Lung (tissue), 17 donors: ENCODE measurements at places on chromosomes 2 and 18. TPM values are rescaled to one million over a fixed set of nuclear protein-coding genes. Genes with fewer than 3 reads are reported as not detected.

DNA sequence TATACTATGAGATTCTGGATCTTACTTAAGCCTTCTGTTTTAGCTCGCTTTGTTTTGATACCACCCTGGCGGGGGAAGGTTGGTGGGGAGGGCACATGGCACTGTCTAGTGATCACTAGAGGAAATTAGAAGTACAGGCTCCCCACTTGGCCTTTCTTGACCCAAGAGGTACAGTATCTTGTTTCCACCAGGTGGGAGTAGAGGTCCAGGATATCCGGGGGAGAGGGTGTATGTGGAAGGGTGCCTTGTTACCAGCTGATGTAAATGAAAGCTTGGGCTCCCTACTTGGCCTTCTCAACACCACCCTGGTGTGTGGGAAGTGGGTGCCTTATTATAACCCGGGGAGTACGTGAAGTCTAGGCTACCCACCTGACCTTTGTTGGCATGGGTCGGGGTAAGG is 7.5 kb downstream of the GALNT1 start:
- DNase-seq, result no peak

DNA sequence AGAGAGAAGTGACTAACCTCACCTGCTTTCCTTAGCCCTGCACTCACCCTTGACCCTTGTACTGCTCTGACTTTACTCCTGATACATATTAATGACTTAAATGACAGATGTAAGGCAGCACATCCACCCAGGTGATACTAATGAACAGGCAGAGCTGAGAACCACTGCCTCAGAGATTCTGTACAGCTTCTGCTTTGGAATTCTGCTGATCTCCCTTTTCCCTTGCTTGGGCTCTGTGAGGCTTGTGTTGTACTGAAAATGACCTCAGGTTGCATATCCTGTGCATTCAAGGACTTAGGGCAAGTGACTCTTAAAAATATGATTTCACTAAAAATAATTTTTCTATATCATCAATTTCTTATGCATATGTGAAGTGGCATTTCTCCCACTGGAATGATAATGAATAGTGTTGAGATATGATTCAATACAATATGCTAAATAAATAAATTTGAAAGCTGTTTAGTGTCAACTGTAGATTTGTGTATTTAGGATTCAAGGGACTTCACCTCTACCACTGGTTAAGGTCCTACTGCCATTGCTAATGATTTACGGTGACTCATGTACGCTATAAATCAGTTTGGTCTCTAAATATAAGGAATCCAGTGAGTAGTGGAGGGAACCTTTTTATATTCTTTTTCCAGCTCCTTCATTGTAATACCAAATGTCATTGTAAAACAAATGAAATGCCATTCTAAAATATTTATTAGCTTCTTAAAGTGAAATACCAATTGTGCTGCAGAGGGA is 328.3 kb downstream of the SOCS6 start:
- DNase-seq, result no peak

GRCh38 chr2:46724107-46724506 is 191.5 kb downstream of the MCFD2 start:
- no peak for DNase-seq

MARCHF4 gene
- 0.34 TPM for total RNA-seq

GRCh38 chr18:78731398-78732032 is 248.1 kb upstream of the SALL3 start:
- DNase-seq, result no peak

GRCh38 chr18:71849407-71849806 is 694.7 kb downstream of the CBLN2 start:
- no peak for DNase-seq

GRCh38 chr2:50328680-50329079 is 703.3 kb downstream of the NRXN1 start:
- DNase-seq, result no peak

- DNase-seq, result no peak
Observed at GRCh38 chr2:193348055-193348454, 1153.3 kb upstream of the TMEFF2 start.

DNA sequence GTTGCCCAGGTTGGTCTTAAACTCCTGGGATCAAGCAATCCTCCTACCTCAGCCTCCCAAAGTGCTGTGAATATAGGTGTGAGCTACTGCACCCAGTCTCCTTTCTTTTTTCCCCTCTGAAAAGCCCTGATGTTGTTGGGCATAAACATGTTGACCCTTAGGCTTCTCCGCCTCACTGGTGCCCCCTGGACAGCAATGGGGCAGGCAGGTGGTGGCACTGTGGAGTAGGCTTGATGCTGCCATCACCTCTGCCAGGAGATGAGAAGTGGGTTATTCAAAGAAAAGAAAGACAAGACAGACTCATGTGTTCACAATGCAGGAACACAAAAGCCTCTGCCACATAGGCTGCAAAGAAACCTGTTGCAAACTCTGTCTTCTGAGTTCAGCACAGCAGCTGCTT is 169.9 kb downstream of the EN1 start:
- no peak for DNase-seq

- no peak for DNase-seq
Observed at GRCh38 chr18:644395-645004, 13.0 kb upstream of the TYMS start.

UGT1A10 gene
- total RNA-seq, result not detected

GRCh38 chr2:8976442-8977259 is 26.8 kb downstream of the MBOAT2 start:
- no peak for DNase-seq

STARD7 gene
- 141 TPM for total RNA-seq

CNRIP1 gene
- 13.6 TPM for total RNA-seq

DNA sequence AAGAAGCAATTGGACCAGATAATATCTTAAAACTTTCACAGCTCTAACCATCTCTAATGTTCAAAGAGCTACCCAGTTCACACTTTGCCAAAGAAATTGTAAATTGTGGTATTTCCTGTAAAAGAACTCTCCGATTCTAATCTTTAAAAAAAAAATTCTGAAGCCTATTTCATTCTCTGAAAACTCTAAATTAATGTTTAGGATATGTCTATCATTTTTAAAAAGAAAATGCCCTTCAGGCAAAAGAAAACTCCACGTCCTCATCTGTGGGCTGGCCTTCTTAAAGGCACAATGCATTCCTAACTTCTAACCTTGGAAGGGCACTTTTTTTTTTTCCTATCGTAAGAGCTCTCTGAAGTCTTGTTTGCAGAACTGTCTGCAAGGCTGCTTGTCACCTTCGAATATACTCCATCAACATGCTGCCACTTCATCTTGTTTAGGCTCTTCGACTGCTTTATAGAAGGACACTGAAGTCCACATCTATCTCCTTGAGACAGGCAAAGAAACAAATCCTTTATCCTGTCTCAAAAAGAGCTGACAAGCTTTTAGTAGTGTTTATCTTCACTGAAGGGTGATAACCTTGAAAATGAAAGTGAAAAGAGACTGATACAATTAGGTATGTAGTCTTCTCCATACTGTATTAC is 124.3 kb upstream of the SLC39A10 start:
- peak; percentile 18 for DNase-seq

GRCh38 chr2:38793511-38793910 is 15.5 kb downstream of the GEMIN6 start:
- no peak for DNase-seq

ADRA2B gene
- 0.88 TPM for total RNA-seq

DNA sequence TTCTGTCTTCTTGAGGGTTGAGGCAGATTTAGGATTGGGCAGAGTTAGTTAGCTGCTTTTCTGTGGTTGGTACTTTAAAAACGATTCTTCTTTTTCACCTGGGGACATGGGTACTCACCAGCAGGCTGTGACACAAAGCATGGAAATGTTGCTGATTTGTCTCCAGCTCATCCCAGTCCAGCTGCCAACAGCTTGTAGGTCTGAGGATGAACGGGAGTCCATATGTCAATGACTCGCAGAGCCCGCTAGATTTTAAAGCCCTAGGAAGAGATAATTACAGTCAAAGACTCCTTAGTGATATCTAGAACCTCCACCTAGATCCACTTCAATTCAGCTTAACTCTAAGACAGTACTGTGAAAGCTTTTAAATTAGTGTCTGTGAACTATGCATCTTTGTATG is 20.8 kb downstream of the DOK1 start:
- no peak for DNase-seq

DNA sequence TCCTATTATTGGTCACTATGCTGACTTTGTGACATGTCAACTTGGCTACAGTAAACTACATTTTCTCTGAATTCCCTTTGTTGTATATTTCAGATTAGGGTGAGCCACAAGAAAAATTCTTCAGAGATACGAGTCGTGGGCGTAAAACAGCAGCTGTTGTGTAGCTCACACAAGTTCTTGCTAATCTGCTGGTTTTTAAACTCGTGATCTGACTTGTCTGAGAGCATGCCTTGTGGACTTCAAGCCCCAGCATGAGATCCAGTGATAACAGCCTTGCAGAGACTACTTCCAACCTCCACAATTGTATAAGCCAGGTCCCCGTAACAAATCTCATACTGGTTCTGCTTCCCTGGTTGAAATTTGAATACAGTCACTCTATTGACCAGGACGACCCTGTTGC is 259.8 kb upstream of the LYPD1 start:
- DNase-seq, result peak; percentile 33

HRH4 gene
- 0.54 TPM for total RNA-seq
